A549 (cell line): ENCODE measurements at places on chromosomes 12 and 14. TPM values are rescaled to one million over a fixed set of nuclear protein-coding genes. Genes with fewer than 3 reads are reported as not detected.

TTC7B gene
- 16.6 to 21.0 TPM (median 18.0 TPM) in 3 replicates for polyA plus RNA-seq

DNA sequence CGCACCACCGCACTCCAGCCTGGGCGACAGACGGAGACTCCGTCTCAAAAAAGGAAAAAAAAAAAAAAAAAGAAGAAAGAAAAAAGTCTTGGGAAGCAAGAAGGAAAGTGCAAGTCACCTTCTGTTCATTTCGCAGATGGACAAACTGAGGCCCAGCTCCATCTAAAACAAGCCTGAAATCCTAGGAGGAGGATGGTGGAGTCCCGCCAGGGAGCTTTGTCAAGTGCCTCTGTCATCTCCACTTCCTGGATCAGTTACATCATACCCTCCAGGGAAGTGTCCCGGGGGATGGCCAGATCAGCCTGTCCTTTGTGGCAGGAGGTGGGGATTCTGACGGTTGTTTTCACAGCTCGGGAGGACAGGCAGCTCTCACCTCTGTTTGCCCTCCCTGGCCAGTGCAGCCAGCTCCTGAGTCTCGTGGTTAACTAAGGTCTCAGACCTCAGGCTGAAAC lies 8.7 kb upstream of the SDSL start:
- peak; percentile 64 for DNase-seq

DNA sequence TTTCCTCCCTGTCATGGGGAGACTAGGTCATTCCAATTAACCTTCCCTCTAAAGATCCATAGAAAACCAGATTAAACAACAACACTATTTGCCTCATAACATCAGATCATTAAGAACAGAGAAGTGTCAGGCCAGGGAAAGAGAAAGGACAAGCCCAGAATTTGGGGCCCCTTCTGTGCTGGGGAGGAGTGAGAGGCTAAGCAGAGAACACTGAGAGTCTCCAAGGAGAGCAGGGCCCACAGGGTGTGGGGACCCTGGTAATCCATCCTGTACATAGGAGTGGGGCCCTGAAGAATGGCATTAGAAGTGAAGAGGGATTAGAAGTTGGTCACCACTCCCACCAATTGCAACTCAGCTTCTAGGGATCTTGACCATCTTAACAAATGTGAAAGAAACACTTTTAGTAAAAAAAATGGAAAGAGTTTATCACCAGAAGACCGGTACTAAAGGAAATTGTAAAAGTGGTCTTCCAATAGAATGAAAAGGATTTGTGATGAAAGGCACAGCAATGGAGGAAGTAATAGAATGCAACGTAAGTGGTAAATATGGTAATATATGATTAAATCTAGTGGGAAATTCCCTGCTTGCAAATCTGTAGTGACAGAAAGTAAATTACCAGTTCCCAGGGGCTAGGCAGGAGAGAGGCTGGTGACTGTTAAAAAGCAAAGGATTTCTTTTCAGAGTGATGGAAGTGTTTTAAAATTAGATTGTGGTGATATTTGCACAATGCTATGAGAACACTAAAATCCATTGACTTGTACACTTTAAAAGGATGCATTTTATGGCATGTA lies 14.0 kb upstream of the TMTC1 start:
- no peak for DNase-seq

ATG101 gene
- polyA plus RNA-seq = 81.3 to 87.9 TPM (median 82.6 TPM) in 3 replicates

DNA sequence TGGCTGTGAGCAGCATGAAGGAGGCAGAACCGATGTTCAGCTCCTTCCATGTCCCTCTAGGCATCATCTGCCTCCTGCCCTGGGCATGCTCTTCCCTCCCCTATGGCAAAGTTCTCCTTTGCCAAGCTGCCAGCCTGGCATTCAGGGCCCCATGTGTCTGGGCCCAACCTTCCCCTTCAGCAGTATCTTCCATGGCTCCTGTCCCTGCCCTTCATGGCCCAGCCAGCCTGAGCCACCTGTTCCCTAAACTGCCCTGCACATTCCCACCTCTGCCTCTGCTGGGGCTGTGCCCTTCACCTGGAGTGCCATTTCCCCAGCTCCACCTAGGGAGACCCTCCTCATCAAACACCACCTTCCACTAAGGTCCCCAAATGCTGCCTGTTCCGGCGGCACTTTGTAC lies 74.0 kb upstream of the TCL1A start:
- no peak for DNase-seq
